ENCODE measurements at places on chromosomes 5 and 9.
A peak's percentile ranks its signal among the peaks of the same experiment; 100 is the strongest.

GRCh38 chr9:129900263-129901027 is 65.2 kb downstream of the USP20 start:
- DNase-seq: no peak

- no peak for DNase-seq
These were observed 42.6 kb downstream of the DIRAS2 start for GRCh38 chr9:90600029-90600428.

DNA sequence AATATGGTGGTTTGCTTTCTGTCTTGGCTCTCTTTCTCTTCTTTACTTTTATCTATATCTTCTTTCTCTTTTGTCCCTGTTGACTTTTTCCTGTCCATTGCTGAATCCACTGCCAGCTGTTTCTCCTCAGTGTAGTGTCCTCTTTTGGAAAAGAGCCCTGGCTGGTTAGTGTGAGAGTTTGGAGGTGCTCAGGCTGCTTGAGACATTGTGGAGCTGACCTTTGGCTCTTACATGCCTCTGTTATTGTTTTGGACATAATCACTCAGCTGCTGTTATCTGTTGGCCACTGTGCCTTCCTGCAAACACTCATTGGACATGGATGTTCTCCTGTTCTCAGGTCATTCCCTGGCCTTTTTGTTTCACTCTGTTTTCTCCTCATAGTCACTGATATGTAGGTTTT is 295.4 kb upstream of the RIOK2 start:
- peak; percentile 86 for DNase-seq

- DNase-seq: no peak
These were observed 9.4 kb downstream of the GBGT1 start for GRCh38 chr9:133154097-133154989.
